NCI-H1092 (cell line): ENCODE measurements at places on chromosomes 7 and 10.

GRCh38 chr7:136687693-136688322 lies 180.6 kb upstream of the CHRM2 start:
- DNase-seq: no peak

- no peak for DNase-seq
Observed at GRCh38 chr10:60110739-60111138, 204.4 kb upstream of the CCDC6 start.

- DNase-seq: no peak
Observed at GRCh38 chr7:93877742-93878141, 12.8 kb downstream of the TFPI2 start.

DNA sequence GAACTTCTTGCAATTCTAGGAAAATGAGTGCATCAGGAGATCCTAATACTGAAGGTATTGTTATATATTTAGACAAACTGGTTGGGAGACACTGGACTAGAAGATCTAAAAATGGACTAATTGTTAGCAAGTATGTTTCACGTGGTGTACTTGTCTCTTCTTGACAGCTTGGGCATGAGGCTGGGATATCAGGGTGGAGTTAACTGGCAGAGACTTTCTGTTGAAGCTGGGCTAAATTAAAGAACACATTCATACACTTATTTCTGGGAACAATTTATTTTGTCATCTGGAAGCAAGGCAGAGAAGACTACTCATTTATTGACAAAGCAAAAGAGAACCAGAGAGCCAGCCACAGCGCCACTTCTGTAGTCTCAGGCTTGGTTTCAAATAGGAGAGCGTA lies 25.9 kb downstream of the TYW1 start:
- no peak for DNase-seq

GRCh38 chr7:153509768-153510167 lies 542.4 kb upstream of the DPP6 start:
- no peak for DNase-seq
